ENCODE measurements at places on chromosomes 3 and 15.

GRCh38 chr3:179739816-179740594 lies 87.2 kb downstream of the USP13 start:
- DNase-seq = no peak

GRCh38 chr3:5264093-5264600 lies 76.6 kb downstream of the EDEM1 start:
- no peak for DNase-seq

DNA sequence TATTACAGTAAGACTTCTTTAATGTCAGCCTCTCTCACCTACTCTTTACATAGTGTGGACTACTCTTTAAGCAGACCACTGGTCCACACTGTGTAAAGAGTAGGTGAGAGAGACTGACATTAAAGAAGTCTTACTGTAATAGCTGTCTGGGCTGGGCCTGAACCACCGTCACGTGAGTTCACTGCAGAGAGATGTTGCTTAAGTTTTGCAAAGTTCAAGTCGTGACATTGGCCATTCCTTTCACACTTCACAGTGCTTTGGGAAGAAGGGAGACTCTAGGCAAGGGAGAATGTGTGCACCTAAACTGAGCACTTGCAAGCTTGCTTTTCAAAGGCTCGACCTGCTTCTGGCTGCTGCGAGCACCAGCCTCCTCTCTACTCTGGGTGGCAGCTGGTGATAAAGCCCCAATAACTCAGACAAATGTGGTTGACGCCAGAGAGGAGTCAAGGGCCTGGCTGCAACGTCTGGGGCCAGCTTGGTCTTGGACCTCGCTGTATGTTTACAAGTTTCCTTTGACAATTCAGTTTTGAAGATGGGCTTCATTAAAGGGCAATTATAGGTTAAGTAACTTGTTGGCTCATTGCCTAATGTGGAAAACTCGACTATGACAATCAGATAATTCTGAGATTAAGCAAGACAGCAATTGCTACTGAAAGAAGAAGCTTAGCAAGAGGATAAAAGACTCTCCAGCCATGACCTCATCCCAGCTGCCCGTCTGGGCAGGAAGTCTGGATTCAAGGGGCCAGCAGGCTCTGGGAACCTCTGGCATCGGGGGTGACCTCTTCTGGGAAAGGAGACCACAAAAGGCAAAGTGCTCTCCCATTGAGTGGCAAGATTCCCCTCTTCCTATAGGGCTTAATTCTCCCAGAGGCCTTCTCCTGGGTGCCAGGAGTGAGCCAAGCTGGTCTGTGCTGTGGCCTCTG lies 242.1 kb upstream of the TLE3 start:
- DNase-seq = no peak

DNA sequence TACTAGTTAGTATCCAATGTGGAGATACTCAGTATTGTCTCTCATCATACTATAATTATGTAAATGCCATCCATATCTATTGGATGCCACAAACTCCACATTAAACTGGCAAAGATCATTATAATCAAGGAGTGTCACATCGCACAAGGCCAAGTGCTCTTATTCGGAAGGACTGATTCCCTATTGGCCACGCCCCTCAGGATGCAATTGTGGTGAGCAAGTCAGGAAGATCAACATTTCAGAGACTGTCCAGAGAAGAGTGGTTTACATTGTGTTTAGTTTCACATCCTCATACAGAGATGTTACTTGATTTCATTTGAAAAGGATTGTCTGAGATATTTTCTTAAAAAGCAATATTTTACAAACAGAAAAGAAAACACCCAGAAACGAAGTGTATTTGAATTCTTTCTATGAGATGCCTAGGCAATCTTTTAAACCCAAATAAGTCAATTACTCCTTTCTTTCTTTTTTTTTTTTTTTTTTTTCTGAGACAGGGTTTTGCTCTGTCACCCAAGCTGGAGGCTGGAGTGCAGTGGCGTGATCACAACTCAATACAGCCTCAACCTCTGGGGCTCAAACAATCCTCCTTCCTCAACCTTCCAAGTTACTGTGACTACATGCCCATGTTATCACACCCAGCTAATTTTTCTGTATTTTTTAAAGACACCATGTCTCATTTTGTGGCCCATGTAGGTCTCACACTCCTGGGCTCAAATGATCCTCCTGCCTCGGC lies 369.1 kb downstream of the RBMS3 start:
- DNase-seq = no peak

DNA sequence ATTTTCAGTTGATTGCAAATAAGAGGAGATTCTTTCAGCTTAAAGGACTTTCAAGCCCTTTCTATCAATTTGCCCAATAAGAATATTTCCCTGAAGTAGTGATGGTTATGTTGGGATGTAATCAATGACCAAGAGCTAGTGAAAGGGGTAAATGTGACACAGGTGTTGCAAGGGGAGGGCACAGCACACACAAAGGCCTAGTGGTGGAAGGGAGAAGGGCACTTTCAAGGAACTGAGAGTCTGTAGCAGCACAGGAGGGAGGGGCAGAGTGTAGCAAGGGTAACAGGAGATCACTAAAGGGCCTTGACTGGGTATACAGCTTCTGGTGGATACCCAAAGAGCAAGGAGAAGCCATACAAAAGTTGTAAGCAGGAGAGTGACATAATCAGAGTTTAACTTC lies 217.8 kb upstream of the ARHGEF26 start:
- no peak for DNase-seq

DNA sequence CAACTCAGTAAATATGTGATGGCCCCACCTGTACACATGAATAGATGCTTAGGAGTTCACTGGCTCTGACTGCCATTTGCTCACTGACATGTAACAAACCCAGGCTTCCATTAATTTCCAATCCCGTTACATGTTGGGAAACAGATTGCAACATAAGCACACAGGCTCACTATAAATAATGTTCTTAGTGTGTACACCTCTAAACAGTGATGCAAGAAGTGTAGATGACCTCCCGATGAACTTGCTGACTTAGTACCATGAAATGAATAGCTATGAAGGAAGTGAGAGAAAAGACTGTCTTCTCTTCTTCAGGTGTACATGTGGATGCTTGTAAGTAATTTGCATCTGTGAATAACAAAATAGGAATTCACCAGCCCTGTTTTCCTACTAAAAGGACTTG lies 21.4 kb upstream of the FSIP1 start:
- no peak for DNase-seq

GRCh38 chr3:150975992-150976368 lies 3.5 kb upstream of the CLRN1 start:
- DNase-seq = no peak

DNA sequence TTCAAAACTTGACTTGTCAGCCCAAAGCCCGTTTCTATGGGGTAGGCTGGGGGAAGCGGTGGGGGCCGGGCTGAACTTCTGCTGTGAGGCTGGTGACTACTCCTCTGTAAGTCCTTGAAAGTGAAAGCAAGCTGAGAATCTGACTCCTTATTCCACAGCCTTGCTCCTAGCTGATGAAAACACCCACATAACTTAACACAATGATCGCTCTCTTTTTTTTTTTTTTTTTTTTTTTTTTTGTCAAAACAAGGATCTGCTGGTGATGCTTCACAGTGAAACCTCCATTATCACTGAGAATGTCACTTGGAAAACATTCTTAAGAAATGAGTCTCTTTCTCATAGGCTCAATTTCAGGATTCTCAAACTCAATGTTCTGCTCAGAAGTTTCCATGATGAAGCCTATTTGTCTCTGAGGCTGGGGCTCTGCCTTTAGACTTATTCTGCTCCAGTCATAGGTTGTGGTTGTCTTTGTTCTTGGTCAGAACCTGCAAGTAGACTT lies 31.4 kb upstream of the TKT start:
- DNase-seq = peak; percentile 13

GRCh38 chr3:94647131-94647530 lies 584.3 kb downstream of the NSUN3 start:
- DNase-seq = no peak

DNA sequence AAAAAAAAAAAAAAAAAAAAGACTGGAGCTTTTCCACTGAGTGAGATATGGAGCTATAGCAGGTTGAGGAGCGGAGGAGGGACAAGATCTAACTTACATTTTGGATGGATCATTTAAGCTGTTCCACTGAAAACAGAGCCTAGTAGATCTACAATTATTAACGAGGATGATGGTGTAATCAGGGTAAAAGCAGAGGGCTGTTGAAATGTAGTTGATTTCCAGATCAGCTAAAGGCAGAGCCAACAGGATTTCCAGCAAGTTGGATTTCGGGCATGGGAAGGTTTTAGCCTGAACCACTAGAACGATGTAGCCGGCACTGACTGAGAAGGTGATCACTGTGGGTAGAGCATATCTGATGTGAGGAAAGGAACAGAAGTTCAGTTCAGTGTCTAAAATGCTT lies 360.7 kb downstream of the EPHB1 start:
- no peak for DNase-seq

GRCh38 chr3:157231071-157231470 lies 71.1 kb upstream of the CCNL1 start:
- no peak for DNase-seq

DNA sequence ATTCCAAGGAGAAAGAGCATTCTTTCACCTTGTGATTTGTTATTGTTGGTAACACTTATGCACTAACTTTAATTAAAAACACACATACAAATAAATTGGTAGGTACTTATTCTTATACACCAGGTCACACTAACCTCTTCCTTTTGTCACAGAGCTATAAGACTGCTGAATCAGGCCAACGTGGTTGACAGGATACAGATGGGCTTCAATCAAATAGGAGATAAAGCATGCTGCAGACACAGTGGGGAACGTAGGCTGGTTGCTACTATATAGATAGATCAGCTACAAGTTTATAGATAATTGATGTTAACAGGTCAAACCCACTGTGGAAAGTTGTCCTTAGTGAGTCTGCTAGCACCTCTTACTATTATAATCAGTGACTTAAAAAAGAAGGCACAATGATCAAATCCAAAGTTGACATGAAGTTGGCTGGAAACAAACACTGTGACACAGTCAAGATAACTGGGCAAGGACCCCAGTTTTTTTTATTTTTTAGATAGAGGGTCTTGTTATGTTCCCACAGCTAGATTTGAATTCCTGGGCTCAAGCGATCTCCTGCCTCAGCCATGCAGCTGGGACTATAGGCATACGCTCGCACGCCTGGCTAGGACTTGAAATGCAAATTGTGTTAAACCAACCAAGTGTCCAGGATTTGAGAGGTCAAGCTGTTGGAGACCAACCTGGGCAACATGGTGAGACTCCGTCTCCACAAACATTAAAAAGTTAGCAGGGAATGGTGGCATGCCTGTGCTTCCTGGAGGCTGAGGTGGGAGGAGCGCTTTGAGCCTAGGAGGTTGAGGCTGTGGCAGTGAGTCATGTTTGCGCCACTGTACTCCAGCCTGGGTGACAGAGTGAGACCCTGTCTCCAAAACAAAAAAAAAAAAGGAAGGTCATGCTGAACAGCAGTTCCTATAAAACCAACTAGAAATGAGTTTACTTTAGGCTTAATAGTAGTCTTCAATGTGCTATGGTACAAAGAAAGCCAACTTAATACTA lies 97.9 kb upstream of the MEX3B start:
- no peak for DNase-seq

DNA sequence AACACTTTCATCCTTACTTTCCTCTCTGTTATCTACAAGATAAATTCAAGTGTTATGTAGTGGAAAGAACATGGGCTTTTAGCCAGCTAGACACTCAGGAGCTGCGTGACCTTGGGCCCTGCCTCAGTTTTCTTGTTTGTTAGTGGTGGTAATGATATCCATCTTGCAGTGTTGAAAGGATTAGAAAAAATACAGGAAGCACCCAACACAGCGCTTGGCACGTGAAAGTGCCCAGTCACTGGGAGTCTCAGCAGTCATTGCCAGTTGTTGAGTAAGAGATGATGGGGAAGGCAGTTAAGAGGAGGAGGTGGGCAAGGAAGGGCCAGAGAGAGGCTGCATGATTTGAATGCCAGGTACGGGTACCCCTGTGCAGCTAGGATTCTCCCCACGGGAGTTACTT lies 5.3 kb downstream of the PDIA5 start:
- DNase-seq = no peak

GRCh38 chr15:92059036-92059970 lies 205.8 kb downstream of the SLCO3A1 start:
- no peak for DNase-seq

GRCh38 chr3:110612045-110612444 lies 459.6 kb upstream of the NECTIN3 start:
- no peak for DNase-seq

GRCh38 chr15:77416954-77417353 lies 3.0 kb downstream of the PEAK1 start:
- no peak for DNase-seq

DNA sequence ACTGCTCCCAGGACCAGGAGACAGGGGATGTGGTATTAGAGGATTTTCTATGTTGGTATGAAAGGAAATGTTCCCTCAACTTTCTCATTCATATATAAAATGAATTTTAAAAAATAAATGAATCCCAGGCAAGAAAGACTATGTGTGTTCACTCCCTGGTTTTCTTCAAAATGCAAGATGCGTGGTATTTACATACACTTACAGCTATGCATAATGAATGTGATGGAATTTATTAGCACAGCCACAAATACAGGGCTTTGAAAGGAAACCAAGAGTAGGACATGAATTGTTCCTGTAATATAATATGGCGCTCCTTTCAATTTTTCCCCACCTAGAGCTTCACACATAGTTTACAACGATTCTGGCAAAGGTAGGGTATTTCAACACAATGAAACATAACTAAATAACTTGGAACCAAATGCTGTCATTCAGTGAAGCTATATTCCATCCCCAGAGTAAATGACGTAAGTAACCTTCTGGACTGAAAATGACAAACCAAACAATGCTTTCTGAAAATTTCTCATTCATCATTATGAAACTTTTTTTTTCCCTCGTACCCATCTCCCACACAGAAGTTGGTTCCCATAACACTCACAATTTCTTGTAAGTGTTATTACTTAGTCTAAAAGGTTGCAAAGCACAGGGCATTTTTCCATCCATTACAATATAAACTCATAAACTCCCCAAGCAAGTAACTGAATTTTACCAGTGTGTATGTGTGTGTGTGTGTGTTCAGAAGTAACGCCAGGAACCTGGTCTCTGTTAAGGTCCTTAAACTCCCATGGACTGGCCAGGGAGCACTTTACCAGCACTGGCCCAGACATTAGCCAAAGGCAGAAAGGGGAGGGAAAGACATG lies 41.8 kb downstream of the CBLB start:
- no peak for DNase-seq

DNA sequence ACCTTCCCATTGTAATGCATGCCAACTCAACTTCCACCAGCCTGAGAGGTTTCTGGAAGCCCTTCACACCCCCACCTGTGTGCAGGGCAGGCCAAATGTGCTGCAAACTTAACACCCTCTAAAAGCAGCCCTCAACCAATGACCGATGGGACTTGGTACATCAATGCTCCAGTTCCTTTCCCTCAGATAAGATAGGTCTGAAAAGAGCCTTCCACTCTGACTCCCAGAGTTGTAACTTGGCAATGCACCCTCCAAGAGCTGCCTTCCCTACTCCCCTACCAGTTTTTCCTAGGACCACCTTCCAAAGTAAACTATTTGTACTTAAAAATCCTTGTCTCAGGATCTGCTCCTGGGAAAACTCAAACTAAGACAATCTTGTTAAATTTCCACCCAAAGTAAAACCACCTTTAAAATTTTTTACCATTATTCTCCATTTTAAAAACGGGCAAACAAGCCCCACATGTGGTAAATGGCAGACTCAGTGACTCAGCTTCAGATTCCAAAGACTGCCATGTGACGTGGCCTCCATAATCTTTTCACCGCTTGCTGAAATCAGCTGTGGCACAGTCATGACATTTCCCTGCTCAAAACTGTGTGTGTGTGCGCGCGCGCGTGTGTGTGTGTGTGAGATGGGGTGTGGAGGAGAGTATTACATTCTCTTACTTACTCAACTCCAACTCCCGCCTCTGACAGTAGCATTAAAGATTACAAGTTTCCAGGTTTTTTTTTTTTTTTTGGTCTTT lies 17.2 kb downstream of the RASGRP1 start:
- DNase-seq = no peak

All from stimulated activated CD4-positive, alpha-beta T cell treated with anti-CD3 and anti-CD28 coated beads, Interleukin-4, amount 100 ng/mL, for 48 hours (primary cell).